Stimulated activated CD4-positive, alpha-beta T cell treated with anti-CD3 and anti-CD28 coated beads, Interleukin-1b, Interleukin-23, amount 100 ng/mL, for 24 hours (primary cell): ENCODE measurements at places on chromosomes 13 and 19.

DNA sequence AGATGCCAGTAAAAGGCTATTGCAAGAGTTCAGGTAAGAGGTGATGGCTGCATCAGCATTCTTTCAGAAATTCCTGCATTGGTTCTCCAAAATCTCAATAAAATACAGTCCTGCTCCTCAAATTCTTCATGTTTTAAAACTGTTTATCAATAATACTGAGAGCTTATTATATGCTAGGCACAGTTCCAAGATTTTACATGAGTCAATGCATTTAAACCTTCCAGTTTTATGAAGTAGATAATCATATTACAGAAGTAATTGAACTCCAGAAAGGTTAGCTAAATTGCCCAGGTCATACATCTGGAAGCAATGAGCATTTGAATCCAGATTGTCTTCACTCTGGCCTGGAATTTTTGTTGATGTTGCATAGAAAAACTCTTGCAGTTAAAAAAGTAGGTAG, 282.9 kb upstream of the SLITRK6 start:
- no peak for DNase-seq

- DNase-seq, result no peak
These were observed 516.3 kb upstream of the HTR2A start for GRCh38 chr13:47413112-47413511.

GRCh38 chr13:51858433-51859247, 3.1 kb upstream of the CCDC70 start:
- DNase-seq, result no peak

DNA sequence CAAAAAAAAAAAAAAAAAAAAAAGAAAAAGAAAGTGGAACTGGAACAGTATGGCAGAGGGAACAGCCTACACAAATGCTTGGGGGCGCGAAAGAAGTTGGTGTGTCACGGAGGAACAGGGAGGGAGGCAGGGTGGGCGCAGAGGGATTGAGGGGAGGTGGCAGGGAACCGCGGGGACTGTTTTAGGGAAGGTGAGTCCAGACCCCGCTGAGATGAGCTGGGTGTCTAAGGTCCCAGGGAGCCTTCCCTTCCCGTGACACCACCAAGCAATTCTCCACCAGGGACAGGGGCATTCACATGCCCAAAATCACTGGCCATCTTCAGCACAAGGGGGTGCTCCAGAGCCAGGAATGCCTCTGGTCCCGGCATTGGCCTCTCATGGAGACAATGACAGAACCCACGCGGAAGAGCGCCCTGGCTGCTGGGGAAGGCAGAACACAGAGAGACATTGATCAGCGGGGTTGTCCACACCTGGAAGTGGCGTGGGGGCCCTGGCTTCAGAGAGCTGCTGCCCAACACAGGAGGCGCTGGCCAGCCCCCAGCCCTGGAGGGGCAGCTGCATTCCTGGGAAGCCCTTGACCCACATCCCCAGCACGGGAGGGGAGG, 6.9 kb downstream of the PEAK3 start:
- no peak for DNase-seq

DNA sequence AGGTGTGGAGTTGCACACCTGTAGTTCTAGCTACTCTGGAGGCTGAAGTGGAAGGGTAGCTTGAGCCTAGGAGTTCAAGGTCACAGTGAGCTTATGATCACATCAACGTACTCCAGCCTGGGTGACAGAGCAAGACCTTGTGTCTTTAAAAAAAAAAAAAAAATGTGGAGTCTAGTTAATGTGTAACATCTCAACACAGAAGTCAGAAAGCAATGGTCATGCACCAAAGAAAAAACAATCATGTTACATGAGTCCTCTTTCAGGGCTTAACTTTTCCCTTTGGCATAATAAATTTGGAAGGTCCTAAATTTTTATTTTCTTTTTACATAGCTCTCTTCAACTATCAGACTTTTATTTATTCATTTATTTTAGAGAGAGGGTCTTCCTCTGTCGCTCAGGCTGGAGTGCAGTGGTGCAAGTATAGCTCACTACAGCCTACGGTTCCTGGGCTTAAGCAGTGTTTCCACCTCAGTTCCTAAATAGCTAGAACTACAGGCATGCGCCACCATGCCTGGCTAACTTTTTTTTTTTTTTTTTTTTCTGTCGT, 22.3 kb downstream of the SETDB2 start:
- no peak for DNase-seq

DNA sequence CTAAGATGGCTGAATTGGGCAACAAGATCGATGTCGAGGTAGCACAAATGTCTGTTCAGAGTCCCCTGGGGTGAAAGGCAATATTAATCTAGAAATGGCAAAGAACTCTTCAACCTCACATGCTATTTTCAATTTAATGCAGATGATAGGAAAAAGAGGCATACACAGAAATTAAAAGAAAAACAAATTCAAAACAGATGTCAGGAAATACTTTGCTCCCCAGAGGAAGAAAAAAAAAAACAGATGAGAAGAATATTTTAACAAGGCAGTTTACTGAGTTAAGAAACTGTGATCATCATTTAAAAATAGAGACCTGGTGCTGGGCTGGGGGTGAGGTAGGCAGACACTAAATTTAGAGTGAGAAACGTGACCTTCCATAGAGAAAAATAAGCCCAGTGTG, 421.9 kb upstream of the ARGLU1 start:
- no peak for DNase-seq

DNA sequence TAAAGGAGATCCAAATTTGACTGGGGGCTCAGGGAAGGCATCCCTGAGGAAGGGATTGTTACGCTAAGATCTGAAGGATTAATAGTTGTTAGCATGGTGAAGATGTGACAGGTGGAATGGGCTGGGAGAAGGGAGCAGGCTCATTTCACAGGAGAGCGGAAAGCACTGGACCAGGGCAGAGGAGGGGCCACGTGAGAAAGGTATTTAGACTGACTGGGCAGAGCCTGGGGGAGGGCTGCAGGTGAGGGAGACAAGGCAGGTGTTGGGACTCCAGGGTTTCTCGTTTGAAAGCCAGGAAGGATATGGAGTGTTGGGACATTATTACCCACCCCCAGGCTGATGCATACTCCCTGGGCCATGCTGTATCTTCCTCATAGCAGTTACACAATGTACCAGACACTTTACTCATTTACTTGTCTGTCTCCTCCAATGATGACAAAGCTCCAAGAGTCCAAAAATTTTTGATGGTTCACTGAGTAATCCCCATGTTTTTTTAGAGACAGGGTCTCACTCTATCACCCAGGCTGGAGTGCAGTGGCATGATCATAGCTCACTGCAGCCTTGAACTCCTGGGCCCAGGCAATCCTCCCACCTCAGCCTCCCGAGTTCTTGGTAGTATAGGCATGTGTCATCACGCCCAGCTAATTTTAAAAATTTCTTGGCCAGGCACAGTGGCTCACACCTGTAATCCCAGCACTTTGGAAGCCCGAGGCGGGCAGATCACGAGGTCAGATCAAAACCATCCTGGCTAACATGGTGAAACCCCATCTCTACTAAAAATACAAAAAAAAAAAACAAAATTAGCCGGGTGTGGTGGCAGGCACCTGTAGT, 2.3 kb downstream of the TRAPPC6A start:
- DNase-seq, result no peak
